ENCODE measurements at places on chromosomes 7 and 10.

DNA sequence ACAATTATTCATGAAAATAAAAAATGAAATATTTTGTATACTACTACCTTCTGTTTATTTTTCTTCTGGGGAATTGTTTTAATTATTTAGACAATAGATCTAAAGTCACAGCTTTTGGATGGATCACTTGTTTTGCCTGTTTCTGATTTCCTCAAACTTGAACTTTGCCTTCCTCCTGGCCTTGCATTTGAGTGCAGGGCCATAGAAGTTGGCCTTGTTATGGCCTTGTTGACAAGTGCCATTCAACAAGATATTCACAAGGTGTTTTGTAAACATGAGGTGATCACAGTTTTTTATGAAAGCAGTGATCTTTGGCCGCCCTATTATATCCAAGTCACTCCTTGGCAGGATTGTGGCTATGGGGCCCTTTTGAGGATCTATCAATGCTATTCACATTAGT is 4.6 kb downstream of the ZNF22 start:
- DNase-seq: no peak

- peak; percentile 59 for DNase-seq
Observed at GRCh38 chr7:81081616-81082015, 162.8 kb upstream of the SEMA3C start.

DNA sequence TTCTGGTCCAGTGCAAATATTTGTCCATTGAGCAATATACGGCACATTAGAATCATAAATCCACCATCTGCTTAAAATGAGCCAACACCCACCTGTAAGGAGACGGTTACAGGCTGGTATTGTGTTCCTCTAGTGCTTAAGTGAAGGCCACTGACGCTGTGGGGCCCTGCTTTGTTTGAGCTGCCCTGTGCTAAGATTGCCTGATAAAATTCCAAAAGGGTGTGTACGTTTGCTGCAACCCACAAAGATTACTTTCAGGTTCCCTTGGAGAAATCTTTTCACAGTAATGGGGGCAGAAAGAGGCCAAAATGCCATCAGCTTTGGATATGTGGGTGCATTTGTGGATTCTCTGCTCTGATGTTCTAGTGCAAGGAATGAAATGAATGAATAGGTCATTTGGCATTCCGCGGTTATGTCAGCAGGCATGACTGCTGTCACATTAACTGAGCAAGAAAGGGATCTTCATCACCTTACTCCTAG is 34.4 kb downstream of the AGR3 start:
- DNase-seq: no peak

GRCh38 chr7:30240106-30240800 is 44.1 kb upstream of the ZNRF2 start:
- no peak for DNase-seq

DNA sequence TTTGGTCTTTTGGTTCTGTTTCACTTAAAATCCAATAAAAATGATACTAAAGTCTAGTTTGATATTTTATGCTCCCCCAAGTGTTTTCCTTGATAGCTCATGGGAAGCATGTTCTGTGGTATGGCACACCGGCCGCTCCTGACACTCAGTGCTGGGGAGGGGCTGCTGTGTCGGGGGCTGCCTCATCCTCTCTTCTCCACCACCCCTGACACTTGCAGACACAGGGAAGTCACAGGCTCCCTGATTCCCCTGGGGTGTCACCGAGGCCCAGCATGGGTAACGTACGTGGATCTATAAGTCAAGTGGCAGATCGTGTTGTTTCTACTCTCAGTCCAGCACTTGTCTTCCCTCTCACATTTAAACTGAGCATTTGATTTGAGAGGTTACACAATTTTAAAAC is 508.6 kb downstream of the TNS3 start:
- DNase-seq: no peak

DNA sequence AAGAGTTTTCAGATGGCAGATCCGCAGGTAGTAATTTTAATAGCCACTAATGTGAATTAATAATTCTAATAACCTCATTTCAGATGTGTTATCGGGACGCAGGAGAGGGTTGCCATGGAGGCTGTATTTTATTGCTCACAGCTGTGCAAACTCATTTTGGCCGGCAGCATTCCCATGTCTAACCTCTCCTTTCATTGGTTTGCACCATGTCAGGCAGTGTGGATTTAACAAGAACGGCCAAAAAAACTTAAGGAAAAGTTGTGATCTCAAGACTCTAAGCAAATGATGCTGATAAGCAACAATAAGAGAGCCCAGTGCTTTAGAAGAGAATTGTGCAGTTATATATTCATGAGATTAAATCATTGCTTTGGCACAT is 88.7 kb upstream of the NRP1 start:
- DNase-seq: peak; percentile 80

DNA sequence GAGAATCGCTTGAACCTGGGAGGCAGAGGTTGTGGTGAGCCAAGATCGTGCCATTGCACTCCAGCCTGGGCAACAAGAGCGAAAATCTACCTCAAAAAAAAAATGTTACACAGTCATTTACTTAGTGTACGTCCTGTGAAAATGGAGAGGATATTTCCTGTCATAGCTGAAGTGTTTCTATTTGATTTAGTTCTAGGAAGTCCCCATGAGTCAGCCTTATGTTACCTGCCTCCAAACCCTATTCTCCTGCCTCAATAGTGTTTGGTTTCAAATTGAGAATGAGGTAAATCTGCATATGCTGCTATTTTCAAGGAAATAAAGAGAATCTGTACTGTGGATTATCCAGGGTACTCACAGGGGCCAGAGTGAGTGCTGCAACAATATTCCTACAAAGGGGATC is 1284.5 kb upstream of the AUTS2 start:
- DNase-seq: no peak

- DNase-seq: no peak
Observed at GRCh38 chr7:106201164-106201563, 83.6 kb downstream of the NAMPT start.

DNA sequence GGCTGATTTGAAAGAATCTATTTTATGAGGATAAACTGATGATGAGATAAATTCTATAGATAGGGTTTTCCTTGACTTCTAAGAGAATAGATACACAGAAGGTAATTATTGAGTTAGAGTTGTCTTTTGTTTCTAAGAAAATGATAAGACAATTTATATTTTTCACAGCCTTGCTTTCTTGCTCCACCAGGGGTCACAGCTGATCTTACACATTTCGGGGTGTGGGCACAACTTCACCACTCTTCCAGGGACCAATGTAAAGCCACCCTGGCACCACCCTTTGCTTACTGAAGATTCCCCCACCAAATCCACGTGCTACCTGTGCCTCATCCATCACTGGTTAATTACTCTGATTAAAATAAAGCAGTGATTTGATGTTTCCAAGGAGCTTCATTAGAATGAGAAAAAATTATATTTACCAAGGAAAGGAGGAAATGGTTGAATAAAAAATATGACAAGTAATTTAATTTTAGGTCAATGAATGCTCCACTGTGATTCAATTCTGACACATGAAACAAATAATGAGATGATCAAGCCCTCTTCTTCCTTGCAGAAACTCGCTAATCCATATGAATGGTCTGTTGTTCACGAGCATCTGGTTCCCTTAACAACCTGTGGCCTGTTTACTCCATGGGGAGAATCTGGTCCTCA is 177.3 kb upstream of the TNS3 start:
- no peak for DNase-seq

- DNase-seq: no peak
Observed at GRCh38 chr10:82463614-82464013, 588.6 kb downstream of the NRG3 start.

- DNase-seq: no peak
Observed at GRCh38 chr10:14705548-14706230, 69.0 kb downstream of the FAM107B start.

DNA sequence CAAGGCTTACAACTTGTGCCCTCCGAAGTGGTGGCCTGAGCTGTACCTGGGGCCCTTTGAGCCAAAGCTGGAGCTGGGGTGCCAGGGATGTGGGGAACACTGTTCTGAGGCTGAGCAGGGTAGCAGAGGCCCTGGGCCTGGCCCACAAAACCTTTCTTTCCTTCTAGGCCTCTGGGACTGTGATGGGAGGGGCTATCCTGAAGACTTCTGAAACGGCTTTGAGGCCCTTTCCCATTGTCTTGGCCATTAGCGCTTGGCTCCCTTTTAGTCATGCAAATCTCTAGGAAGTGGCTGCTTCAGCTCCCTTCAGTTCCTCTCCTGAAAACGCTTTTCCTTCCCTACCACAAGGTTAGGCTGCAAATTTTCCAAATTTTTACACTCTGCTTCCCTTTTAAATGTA is 16.8 kb upstream of the CRYGN start:
- DNase-seq: no peak

- no peak for DNase-seq
Observed at GRCh38 chr10:14052931-14053330, 277.8 kb downstream of the FRMD4A start.

- DNase-seq: no peak
Observed at GRCh38 chr10:102245932-102246251, 560 bp downstream of the GBF1 start.

DNA sequence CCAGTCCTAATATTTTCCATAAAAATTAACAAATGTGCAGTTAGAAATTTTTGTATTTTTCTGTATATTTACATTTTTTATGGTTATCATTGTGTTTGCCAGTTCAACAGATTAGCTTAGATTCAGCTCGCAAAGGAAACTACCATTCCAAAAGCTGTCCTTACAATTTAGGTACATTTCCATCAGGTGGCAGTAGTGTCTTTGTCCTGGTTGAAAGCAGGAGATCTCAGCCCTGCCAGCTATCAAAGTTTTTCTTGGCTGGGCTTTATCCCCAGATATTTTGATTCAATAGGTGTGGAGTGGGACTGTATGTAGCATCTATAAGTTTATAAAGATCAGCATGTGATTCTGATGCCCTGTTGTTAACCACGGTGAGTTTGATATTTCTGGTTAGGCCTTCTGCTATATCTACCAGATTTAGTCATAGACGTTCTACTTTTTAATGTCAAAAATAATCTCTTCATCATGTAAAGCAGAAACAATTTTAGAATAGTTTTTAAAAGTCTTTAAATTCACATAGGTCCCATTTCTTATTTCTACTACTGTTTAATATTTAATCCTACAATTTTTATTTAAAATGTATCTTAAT is 15.5 kb upstream of the ICA1 start:
- no peak for DNase-seq

DNA sequence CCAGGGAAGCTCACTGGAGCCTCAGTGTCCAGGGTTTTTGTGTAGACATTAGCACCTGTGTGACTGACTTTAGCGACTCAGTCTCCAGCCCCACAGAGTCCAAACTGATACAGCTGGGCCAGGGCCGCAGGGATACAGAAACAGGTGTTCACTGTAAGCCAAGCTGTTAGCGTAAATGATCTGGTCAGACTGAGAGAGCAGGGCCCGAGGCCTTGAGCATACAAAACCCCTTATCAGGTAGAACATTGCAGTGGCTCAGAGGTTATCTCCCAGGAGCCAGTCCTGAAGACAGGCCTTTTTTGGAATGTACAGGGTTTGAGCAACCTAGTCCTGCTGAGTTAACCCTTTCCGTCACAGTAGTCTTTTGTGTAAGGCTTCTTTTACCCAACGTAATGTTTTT is 25.0 kb downstream of the LHPP start:
- DNase-seq: no peak

GRCh38 chr10:126592901-126593300 is 77.6 kb downstream of the C10orf90 start:
- DNase-seq: no peak

GRCh38 chr10:108409306-108409705 is 1244.8 kb upstream of the SORCS1 start:
- no peak for DNase-seq

- no peak for DNase-seq
Observed at GRCh38 chr10:90138844-90139243, 437.5 kb downstream of the KIF20B start.

GRCh38 chr10:112539340-112539739 is 92.3 kb downstream of the VTI1A start:
- DNase-seq: no peak

DNA sequence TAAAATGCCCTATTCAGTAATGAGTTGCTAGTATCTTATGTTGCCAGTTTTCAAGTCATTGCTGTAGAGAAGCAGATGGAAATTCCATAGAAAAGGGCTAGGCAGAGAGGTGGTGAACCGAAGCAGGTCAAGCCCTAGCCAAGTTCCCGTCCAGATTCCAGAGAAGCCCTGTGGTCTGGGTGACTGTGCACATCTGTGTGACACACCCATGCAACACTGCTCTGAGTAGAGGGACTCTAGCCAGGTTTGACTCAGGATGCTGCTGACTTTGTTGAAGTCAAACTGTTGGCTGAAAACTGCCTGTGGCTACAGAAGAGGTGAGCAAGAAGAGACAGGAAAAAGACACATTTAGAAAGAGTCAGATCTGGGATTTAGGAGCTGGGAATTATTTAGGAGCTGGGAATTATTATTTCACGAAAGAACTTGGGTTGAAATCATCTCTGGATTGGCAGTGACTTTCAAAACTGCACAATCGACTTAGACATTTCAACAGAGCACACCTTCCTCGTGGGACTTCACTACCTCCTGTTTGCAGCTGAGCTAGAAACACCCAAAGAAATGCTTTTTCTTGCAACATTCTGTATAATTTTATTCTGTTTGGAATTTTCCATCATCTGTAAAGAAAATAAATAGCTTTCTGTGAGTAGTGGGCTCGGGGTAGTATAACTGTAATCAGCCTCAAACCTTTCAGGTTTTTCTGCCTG is 149.1 kb upstream of the PRKCQ start:
- DNase-seq: peak; percentile 49

GRCh38 chr7:133114519-133114918 is 32.6 kb upstream of the CHCHD3 start:
- DNase-seq: no peak

GRCh38 chr10:49092477-49092876 is 22.8 kb downstream of the VSTM4 start:
- DNase-seq: no peak

- DNase-seq: no peak
Observed at GRCh38 chr7:91338226-91339020, 74.2 kb downstream of the FZD1 start.

DNA sequence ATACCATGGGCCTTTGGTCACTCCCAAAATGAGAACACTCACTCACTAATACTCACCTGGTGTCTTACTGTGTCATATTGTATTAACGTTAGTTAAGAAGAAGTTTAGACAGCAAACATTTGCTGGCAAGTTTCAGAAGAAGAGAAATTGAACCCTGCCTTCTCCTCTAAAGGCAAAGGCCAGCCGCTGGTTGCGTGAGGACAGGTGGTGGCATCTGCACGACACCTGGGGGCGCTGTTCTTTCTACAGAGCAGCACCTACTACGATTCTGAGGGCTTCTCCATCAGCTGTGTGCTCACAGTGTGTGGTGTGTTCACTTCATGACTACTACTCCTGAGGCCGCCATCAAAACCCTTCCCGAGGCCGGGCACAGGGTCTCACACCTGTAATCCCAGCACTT is 17.9 kb upstream of the CLEC2L start:
- no peak for DNase-seq

GRCh38 chr10:125329056-125329455 is 168.7 kb upstream of the CTBP2 start:
- no peak for DNase-seq
